Ascending aorta (tissue), 2 donors: ENCODE measurements at places on chromosomes 4 and X.

DNA sequence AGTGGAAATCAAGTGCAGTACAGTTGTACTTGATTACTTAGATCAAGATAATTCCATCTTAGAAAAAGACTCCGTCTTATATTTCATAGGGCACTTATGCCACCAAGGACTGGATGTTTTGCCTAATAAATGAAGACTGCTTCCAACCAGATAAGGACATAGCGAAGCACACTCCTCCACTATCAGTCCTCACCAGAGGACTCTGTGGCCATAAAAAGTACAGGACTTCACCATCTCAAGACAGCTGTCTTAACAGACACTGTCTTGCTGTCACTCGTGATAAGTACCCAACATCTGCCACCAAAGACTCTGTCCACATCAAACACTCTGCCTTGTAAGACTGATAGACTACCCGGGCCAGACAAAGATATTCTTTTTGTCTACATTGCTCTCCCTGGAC, 352.0 kb downstream of the TRAM1L1 start:
- H3K27ac ChIP-seq: no peak overlapping the region
- no peaks in the 10 kb centered on the region for H3K36me3 ChIP-seq
- no peak for DNase-seq
- no peak overlapping the region for H3K4me3 ChIP-seq
- no peaks in the 10 kb centered on the region for H3K27me3 ChIP-seq

DNA sequence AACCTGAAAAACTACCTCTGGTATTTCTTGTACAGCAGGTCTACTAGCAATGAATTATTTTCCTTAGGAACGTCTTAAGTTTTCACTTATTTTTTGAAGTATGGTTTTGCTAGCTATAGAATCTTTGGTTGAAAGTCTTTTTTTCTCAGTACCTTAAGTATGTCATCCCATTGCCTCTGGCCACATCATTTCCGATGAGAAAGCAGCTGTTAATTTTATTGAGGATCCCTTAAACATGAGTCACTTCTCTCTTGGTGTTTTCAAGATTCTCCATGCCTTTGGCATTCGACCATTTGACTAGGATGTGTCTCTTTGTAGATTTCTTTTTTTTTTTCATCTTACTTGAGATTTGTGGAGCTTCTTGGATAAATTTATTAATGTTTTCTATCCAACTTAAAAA, 803.8 kb upstream of the AMOT start:
- no peak overlapping the region for H3K4me3 ChIP-seq
- no peak for DNase-seq
- no peaks in the 10 kb centered on the region for H3K36me3 ChIP-seq
- no peak overlapping the region for H3K27ac ChIP-seq

- H3K4me1 ChIP-seq: peaks cover 4% of the 10 kb centered on the region
- H3K27ac ChIP-seq: peak overlapping the region; percentile 74
- H3K36me3 ChIP-seq: no peaks in the 10 kb centered on the region
- H3K27me3 ChIP-seq: no peaks in the 10 kb centered on the region
- DNase-seq: no peak
These were observed 31.2 kb downstream of the PLS3 start for GRCh38 chrX:115591856-115592842.

GRCh38 chr4:108651014-108651791, 804 bp downstream of the OSTC start:
- no peaks in the 10 kb centered on the region for H3K4me1 ChIP-seq
- H3K36me3 ChIP-seq: peaks cover 4% of the 10 kb centered on the region
- peak overlapping the region; percentile 81 for H3K27ac ChIP-seq
- DNase-seq: no peak
- no peaks in the 10 kb centered on the region for H3K27me3 ChIP-seq
- peak overlapping the region; percentile 95 for H3K4me3 ChIP-seq

GRCh38 chr4:189547559-189547958, 393.1 kb upstream of the FRG1 start:
- H3K27ac ChIP-seq: no peak overlapping the region
- H3K4me1 ChIP-seq: no peaks in the 10 kb centered on the region
- no peak for DNase-seq
- no peak overlapping the region for H3K4me3 ChIP-seq
- no peaks in the 10 kb centered on the region for H3K27me3 ChIP-seq
- H3K36me3 ChIP-seq: no peaks in the 10 kb centered on the region

GRCh38 chr4:105139646-105140045, 7.0 kb upstream of the TET2 start:
- H3K4me1 ChIP-seq: no peaks in the 10 kb centered on the region
- no peak for DNase-seq
- H3K36me3 ChIP-seq: no peaks in the 10 kb centered on the region
- no peak overlapping the region for H3K4me3 ChIP-seq

- H3K27ac ChIP-seq: no peak overlapping the region
- H3K4me3 ChIP-seq: no peak overlapping the region
- DNase-seq: no peak
- H3K27me3 ChIP-seq: no peaks in the 10 kb centered on the region
- H3K4me1 ChIP-seq: peaks cover 16% of the 10 kb centered on the region
These were observed 4.8 kb upstream of the KIAA0232 start for GRCh38 chr4:6777636-6778281.

- H3K4me1 ChIP-seq: no peaks in the 10 kb centered on the region
- no peaks in the 10 kb centered on the region for H3K27me3 ChIP-seq
- H3K4me3 ChIP-seq: no peak overlapping the region
- no peak overlapping the region for H3K27ac ChIP-seq
- peaks cover 34% of the 10 kb centered on the region for H3K36me3 ChIP-seq
These were observed 18.0 kb downstream of the AIFM1 start for GRCh38 chrX:130147631-130148030.
